Activated effector memory CD4-positive, alpha-beta T cell treated with Interleukin-2 at 50 U/mL for 16 hours (primary cell): ENCODE measurements at places on chromosomes 2 and 18.

GRCh38 chr2:240646900-240647502 is 21.7 kb downstream of the GPR35 start:
- DNase-seq, result no peak

DNA sequence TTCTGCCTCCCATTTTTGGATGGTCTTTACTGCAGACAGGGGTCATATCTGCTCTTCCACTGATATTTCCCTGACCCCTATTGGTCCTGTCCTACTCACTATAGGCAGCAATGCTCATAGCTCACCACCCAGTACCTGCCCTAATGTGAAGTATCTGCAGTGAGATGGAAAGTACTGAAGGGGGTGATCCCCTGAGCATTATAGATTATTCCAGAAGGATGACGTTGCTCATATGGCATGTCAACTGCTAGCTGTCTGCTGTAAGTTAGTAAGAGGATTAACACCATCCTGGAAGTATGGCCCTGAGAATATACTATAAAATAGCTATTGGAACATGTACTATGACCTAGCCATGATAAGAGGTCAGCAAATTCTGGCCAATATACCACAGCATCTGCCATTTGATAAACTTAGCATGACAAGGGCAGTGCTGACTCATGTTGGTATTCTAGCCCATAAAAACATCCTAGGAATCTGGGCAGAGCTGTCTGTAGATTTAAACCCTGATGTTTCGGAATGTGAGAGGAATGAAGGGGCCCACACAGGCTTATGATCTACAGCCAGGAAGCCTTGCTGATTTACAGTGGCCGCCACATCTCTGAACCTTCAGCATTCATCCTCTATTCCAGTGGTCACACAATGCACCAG is 451.4 kb downstream of the TNS1 start:
- no peak for DNase-seq

- no peak for DNase-seq
Observed at GRCh38 chr18:49935215-49935614, 121.9 kb upstream of the ACAA2 start.

DNA sequence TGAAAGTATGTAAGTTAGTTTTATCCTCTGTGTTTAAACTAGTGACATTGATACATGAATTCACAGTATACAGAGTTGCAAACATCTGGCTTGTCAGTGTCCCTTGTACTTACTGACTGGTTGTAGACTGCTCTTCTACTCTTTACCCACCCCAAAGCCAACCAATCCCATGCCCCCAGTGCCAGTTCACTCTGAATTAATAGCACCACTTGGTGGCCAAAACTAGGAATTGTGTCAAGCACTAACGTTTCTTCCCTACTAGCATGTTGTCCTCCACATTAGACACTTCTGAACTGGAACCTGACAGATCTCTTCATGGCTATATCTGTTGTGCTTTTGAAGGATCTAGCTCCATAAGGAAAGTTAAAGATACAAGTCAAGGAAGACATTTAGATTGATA is 27.2 kb upstream of the OTX1 start:
- no peak for DNase-seq

GRCh38 chr2:79219383-79219988 is 59.9 kb upstream of the REG3A start:
- no peak for DNase-seq

- DNase-seq, result no peak
Observed at GRCh38 chr2:12669036-12669435, 47.7 kb upstream of the TRIB2 start.

GRCh38 chr18:70659036-70659925 is 370.4 kb downstream of the SOCS6 start:
- peak; percentile 28 for DNase-seq

GRCh38 chr2:64792300-64792699 is 138.6 kb upstream of the SERTAD2 start:
- no peak for DNase-seq

DNA sequence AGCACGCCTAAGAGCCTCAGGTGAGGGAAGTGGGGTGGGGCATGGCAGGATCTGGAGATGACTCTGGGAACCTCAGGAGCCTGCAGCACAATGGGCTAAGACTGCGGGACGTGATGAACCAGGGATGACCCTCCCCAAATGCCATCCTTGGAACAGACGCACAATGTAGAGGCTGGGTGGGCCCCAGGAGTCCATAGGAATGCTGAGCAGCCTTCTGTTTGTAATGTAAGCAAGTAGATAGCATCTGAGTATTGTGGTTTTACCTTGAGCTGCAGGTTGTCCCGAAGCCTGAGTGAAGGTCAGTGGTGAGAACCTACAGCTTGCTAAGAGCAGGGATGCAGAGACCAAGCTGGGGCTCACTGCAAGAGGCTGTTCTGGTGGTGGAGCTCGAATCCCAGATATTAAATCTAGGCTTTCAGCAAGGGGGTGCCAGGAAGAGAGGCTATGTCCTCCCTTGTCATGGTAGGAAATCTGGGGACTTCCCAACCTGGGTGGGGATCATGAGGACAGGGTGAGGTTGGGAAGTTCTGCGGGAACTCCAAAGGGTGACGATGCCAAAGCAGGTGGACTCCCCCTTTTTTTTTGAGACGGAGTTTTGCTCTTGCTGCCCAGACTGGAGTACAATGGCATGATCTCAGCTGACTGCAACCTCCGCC is 5.8 kb downstream of the SCTR start:
- no peak for DNase-seq

DNA sequence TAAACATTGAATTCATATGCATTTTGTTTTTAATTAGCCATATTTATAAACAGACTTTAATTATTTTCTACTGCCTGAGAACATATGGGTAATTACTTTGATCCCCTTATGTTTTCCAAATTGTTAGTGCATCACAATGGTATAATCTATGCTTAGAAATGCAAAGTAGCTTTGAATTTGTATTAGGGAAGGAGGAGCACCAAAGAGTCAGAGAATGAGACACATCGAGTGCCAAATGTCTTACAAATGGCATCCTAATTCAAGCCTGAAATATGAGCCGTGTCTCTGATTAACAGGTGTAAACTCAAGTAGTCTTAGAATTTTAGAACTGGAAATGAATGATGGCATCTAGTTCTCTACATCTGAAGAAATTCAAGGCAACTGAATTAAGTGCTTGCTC is 8.7 kb upstream of the HNMT start:
- no peak for DNase-seq

DNA sequence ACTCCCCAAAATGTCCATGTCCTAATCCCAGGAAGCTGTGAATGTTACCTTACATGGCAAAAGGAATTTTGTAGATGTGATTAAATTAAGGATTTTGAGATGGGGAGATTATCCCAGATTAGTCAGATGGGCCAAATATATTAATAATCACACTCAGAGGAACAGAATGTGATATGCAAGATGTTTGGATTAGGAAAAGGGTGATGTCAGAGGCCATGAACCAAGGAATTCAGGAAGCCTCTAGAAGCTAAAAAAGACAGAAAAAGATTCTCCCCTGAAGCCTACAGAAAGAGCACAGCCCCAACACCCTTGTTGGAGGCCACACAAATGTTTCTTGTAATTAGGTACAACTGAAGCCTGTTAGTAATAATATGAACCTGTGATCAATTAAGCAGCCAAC is 13.1 kb downstream of the TMEM131 start:
- DNase-seq, result no peak

DNA sequence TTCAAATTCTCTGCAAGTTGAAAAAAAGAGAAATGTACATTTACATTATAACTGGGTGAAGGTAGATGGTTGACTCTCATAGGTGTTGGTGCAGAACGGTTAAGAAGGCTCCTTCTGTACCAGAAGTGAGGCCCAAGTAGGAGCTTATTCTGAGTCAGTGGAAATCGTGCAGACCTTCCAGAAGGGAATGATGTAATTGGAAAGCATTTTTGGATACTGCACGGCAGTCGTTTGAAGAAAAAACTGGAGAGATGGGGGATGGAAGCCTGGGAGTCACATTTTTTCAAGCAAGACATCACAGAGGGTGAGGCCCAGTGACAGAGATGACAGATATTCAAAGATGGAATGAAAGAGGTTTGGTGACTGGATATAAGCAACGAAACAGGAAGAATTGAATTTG is 39.4 kb downstream of the HRH4 start:
- DNase-seq, result no peak

GRCh38 chr2:224173933-224174332 is 134.8 kb upstream of the SERPINE2 start:
- DNase-seq, result no peak

- DNase-seq, result no peak
Observed at GRCh38 chr18:38502539-38502938, 936.9 kb upstream of the CELF4 start.

DNA sequence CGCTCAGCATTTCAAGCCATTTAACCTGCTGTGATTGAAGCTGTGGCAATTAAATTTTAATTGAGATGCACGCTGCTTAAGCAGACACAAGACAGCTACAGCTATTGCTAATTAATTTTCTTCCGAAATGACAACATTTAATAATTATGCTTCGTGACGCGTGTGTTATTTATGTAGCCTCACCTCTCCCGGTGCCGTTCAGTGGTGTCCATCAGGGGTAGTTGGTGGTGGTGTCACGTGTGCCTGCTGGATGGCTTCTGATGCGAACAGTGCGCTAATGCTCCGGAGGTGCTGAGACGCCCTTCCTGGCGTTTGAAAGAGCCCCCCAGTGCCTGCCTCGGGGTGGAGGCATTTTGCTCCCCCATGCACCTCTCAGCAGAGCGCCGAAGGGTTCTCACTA is 39.5 kb downstream of the GLI2 start:
- no peak for DNase-seq

GRCh38 chr2:207543272-207543671 is 13.5 kb downstream of the CREB1 start:
- DNase-seq, result no peak

GRCh38 chr2:136497709-136498108 is 267.6 kb upstream of the THSD7B start:
- DNase-seq, result no peak

DNA sequence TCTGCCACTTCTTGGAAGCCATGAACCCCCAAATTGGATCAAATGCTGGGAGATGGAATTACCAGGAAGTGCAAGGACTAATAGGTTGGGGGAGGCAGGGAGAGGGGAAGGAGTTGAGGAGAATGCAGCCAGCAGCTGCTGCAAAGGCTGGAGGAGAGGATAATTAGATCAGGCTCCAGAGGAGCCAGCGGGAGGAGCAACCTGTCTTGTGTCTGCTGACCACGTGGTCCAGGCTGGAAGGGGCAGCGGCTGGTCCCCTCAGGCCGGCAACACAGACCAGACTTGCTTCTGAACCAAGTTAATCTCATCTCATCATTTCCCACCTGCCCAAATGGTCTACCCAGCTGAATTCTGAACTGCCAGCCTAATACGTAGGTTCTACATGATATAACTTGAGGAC is 68.3 kb downstream of the MRO start:
- DNase-seq, result no peak

DNA sequence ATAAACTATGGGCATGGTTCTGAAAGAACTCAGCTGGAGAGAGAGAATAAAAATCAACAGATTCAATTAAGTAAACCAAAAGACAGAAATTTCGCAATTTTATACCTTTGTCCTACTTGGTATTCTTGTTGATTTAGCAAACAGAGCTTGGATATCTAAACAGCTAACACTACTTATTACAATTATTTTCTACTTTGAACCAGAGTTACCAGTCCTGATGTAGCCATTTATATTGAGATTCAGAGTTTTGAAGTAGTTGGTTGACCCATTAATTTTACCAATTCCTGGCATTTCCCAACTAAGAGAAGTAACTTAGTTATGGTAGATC is 48.9 kb downstream of the ASXL2 start:
- DNase-seq, result no peak

DNA sequence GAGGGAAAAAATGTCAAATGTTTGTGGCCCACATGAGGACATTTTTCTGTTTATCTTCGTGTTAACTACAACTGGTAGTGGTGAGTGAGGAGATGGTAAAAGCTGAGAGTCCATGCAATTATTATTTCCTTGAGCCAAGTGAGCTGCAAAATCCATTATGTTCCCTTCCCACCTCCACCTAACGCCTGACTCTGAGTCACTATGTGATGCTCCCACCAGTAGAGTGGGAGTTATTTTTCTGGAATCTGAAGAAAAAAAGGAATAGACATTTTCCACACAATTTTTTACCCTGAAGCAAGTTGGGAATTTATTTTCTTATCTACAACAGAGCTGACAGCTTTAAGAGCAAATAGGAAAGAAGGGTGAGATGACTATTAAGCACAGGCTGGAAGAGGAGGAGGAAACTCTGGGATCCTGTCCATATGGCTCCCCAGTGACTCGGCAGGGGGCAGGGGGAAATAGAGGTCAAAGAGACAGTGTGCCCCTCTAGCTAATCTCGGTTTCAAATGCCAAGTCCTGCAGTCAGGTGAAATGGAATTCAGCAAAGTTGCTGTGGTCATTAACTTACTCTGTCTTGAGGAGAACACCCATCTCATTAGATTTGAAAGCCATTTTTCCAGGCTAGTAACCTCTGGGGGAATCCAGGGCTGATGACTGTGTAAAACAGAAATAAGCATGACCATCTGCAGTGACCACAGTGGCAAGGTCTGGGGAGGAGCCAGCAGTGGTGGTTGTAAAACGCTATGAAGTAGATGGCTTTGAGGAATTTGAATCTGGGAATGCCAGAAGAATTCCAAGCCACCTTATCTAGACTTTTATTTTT is 463.9 kb downstream of the STK39 start:
- DNase-seq, result no peak

DNA sequence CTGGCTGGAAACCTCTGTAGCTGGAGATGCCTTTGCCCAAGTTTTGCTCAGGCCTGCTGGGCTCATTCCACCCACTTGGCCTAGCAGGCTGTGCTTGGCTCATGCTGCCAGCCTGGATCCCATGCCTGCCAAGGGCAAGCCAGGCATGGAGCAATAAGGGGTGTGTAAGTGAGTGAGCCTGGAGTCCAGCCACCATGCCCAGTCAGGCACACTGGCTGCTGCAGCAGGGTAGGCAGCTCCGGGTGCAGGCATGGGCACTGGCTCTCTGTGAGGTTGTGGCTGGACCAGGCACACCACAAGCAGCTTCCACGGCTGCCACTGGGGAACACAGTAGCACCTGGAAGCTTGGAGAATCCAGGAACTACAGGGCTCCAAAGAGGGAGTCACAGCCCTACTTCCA is 147.7 kb upstream of the HS6ST1 start:
- no peak for DNase-seq

DNA sequence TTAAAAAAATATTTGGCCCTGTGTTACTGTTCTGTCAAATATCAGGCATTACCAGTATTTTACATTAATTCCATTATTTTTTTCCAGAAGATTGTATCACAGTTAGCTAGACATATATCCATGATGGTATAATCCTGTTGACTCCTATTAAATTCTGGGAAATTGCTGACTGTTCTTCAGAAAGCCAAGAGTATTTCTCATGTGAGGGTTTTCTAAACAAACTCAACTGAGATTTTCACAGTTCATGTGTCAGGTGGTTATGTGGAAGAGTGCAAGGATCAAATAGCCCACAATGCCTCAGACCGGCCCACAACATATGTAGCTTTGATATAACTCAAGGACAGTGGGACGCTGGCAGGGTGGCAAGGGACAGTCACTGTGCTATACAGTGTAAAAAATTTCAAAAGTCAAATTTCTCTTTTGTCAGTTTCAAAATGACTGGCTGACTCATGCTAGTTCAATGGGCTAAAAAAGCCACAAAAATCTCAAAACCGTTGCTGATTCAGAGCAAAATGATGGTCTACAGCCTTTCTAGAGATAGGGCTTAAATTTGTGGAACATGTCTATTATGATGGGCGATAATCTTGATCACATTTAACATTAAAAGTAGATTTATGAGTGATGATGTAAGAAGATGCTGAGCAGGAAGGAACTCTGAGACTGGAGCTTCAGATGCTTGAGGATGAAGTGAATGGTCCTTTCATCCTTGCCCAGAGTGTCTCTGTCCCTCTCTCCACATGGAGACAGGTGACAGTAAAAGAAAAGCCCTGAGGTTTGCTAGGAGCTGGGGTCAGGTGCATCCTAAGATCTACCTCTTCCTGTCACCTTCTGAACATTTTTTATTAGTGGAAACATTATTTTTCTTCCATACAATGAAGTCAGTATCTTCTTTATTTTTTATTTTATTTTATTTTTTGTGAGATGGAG is 175.8 kb upstream of the PIEZO2 start:
- no peak for DNase-seq
